ENCODE measurements at places on chromosomes 1 and 21.

GRCh38 chr1:41626616-41627375 lies 142.3 kb upstream of the EDN2 start:
- DNase-seq, result peak; percentile 48

GRCh38 chr21:34574601-34575529 lies 40.0 kb downstream of the RCAN1 start:
- DNase-seq, result no peak

- DNase-seq, result no peak
These were observed 85.6 kb upstream of the KCNA3 start for GRCh38 chr1:110760321-110760720.

DNA sequence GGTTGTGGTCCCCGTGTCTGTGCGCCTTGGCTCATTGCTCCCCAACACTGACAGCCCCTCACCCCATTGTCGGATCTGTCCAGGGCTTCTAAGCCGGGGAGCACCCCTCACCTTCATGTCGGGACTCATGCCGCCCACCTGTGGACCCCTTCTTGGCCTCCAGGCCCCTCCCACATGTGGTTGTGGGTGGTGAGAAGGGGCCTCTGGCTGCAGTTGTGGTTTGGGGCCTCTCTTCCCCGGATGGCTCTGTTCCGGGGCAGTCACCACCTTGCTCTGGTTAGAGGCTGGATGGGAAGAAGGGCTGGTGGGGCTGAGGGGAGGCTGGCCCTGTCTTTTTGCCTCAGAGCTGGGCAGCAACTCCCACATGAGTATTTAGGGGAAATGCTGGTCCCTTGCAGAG lies 158.6 kb upstream of the C1orf174 start:
- DNase-seq, result no peak

DNA sequence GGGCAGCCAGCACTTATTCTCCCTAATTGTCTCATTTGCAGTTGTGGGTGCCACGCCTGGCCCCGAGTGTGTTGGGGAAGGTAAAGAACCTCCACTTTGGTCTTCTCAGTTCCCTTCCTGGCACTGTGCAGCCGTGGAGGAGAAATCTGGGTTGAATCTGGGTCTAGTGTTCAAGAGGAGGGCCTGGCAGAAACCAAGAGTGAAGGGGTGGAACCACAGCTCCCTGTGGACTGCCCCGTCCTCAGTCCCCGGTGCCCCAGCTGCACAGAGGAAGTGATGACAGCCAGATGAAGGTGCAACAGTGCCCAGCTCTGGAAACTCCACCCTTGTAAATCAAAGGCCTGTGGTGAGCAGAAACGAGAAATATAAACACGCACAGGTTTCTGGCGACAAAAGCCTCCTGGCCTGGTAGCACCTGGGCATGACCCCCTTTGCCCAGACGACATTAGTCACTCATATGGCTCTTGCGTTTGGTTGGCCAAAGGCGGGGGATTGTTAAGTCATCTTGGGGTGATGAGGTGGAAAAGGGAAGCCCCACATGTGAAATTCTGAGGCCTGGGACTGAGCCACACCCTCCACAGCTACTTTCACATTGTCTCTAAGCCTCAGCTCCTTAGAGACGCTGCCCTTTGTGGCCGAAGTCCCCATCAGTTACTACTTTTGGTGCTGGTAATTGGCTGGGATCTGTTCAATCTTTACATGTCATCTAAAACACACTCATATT lies 4.2 kb upstream of the ECE1 start:
- DNase-seq, result no peak

GRCh38 chr1:99645699-99646531 lies at the start of gene PALMD:
Gene PALMD, plus strand, starts transcription at chr1:99646113. Its CDS starts 205 bp downstream, at chr1:99646318.
- DNase-seq, result no peak

DNA sequence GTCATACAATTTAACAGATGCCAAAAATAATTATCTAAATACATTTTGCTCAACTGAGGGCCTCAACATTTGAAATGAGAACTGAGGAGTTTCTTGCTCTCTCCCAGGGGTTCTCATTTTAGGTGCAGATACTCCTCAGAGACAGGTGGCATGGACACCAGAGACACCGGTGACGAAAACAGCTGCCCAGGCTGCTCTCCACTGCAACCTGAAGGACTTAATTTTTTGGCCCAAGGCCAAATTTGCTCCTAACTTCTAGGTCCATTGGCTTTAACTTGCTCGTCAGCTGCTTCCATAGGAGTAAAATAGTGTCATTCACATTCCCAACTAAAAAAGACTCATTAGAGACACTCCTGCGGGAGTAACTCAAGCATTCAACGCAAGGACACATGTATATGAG lies 87.0 kb downstream of the NRIP1 start:
- no peak for DNase-seq

DNA sequence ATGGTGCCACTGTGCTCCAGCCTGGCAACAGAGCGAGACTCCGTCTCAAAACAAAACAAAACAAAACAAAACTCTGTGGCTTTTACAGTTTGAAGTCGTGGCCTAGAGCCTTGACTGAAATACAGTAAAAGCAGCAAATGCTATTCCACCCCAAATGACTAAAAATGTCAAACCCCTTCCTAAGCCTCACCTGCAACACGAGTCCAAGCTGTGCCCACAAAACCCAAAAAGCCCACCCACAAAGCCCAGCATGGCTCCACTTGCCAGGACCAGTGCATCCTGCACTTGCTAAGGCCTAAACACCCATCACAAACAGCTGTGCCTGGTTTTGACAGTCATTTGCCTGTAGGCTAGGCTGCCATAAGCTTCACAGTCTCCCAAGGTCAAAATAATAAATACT lies 21.3 kb downstream of the VAV3 start:
- DNase-seq, result no peak

DNA sequence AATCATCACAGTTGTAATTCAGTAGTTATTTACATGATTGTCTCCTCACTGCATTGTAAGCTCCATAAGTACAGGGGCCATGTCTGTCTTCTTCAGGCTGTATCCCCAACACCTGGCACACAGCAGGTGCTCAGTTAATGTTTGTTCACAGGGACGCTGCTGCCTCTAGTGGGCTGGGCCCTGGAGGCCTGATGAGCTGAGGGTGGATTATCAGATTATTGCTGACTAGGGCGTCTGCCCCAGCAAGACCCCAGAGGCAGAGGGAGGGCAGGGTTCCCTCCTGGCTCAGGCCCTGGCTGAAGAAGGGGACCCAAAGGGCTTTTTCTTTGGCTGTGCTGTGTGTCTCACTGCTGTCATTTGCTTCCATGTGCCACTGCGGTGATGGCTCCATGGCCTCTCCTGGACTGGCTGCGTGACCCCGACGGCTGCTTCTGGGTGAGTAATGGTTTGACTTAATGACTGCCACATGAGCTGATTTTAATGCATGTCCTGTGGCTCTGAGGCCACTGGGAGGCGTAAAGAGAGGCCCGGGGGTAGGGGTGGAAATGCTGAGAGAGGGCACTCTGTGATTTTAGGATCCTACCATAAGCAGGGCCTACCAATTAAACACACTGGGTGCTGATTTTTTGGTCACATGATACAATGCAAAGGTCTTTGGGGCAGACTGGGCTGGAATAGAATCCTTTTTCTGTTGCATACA lies 20.8 kb upstream of the EPB41 start:
- no peak for DNase-seq

DNA sequence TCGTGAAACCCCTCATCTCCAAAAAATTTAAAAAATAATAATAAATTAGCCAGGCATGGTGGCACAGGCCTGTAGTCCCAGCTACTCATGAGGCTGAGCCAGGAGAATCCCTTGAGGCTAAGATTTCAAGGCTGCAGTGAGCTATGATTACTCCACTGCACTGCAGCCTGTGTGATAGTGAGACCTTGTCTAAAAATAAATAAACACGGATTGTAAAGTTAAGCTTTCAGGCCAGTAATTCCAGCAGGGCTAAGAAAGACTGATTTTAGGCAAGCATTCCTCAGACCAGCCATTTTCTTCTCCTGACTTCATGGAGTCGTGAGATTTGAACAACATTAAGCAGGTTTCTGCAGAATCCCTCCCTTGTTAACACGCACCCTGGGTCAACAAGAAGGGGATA lies 77.2 kb upstream of the EFHD2 start:
- no peak for DNase-seq

DNA sequence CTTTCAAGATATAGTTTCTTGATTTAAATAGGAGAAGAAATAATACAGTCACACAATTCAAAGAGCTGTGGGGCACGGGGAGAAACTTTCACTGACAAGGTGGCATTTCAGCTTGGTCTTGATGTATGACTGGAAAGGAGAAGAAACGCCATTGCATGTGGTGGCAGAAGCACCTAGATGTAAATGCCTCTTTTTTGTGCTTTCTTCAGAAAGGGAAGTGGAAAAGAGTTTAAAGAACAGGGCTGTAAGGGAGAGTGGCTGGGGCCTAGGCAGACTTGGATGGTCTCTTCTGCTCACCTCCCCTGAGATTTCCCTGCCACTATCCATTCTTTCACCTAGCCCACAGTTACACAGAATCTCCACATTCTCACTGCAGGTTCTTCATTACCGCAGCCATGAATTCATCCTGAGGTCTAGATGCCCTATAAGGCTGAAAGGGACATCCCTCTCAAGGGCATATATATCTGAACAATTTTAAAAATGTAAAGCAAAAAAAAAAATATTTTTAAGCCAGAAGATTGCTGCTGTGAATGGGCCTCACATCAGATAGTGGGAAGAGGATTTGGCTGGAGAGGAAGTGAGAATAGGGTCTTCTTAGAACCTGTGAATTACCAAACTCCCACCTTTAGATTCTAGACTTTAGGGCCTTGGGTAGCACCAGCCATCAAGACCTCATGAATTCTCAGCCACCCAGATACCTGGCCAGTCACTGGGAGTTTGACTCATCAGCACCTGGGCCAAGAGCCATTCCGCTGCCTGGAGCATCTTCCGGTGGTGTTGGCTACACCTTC lies 23.4 kb downstream of the CACNA1E start:
- no peak for DNase-seq

GRCh38 chr1:44261962-44262361 lies 48.7 kb downstream of the DMAP1 start:
- DNase-seq, result no peak

- no peak for DNase-seq
These were observed 6.8 kb upstream of the YBX1 start for GRCh38 chr1:42675467-42675866.

DNA sequence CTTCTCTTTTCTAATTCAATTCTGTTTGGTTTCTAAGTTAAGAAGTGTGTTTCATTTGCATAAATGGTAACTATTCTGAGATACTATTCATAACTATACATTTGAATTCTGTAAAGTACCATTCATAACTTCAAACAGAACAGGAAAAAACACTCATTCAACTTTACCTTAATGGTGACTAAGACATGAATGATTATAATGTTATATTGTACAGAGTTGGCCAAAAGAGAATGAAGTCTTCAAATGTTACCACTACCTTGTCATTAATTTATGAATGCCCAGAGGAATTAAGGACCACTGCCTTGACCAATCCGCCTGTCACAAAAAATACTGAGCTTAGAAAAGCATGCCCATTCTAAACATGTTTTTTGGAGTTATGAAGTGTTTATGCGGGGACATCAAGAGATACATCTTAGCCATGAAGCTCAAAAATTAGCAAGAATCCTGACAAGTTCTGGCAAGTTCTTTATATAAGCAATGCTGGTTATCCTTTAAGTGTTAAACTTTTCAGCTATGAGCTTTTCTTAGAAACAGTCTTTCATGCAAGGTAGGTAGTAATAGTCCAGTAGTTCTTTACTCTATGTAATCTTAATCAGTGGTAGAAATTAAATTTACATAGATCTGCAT lies 7.9 kb downstream of the WASF2 start:
- DNase-seq, result no peak

DNA sequence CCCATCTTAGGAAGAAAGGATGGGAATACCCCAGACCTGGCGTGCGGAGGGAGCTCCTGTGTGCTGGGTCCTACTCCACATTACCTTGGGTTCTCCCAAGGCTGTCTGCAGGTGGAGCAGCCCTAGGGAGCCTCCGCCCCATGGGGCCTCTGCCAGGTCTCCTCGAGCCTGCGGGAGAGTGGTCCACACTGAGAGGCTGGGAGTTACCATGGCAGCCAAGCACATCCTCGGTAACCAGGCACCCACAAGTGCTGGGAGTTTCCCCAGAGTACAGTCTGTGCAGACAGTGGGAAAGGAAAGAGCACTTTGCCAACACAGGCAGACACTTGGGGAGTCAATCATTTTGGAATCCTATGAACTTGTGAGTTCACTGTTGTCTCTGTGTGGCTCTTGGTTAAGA lies 249.4 kb downstream of the DYRK1A start:
- DNase-seq, result no peak

- DNase-seq, result no peak
These were observed 12.4 kb downstream of the ELK4 start for GRCh38 chr1:205619376-205619775.

- no peak for DNase-seq
These were observed 352.4 kb downstream of the USP25 start for GRCh38 chr21:16082038-16082816.

DNA sequence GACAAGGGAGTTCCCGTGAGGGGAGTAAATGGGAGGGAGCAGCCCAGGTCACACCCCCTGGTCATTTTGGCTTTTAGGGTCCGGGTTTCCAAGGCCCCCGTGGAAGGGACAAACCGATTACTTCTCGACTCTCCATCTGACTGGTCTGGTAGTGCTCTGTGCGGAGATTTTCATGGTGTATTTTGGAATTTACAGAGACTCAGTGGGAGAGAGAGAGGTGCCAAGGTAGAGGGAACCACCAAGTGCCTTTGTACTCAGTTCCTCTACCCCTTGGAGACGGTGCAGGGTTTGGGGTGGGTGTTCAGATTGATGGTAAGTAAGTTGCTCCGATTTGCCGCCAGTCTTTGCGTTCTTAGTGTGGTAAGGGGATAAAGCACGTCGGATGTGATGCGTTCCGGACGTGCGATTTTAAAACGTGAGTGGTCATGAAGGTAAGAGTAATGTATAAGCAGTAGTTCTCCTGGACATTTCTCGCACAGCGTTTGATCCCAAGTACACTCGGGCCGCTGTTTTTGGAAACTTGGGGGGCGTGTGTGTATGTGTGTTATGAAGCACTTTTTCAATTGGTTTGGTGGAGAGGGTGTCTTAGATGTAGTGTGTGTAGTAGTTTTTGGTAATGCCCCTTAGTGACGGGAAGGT lies 682 bp downstream of the SUCO start:
- no peak for DNase-seq

- no peak for DNase-seq
These were observed 4.4 kb upstream of the INPP5B start for GRCh38 chr1:37951041-37951782.

GRCh38 chr1:234866007-234866866 lies 256.3 kb upstream of the IRF2BP2 start:
- no peak for DNase-seq

- DNase-seq, result no peak
These were observed 79.5 kb upstream of the SIPA1L2 start for GRCh38 chr1:232709386-232709785.
